ENCODE measurements at places on chromosomes 2 and 18. TPM values are rescaled to one million over a fixed set of nuclear protein-coding genes. Genes with fewer than 3 reads are reported as not detected.

OTOS gene
- total RNA-seq, result not detected

ZSWIM2 gene
- total RNA-seq, result not detected

CAPN14 gene
- total RNA-seq, result not detected

KCNS3 gene
- 4.7 TPM for total RNA-seq

C1GALT1C1L gene
- not detected for total RNA-seq

REG1B gene
- total RNA-seq, result 4.9 TPM

ACYP2 gene
- 20.4 TPM for total RNA-seq

SATB2 gene
- total RNA-seq, result 5.8 TPM

SPR gene
- 64.5 TPM for total RNA-seq

GALR1 gene
- total RNA-seq, result not detected

KCTD1 gene
- total RNA-seq, result 5.0 TPM

GCFC2 gene
- total RNA-seq, result 17.8 TPM

FSHR gene
- not detected for total RNA-seq

ITPRIPL1 gene
- total RNA-seq, result 0.20 TPM

UGT1A5 gene
- 4.6 TPM for total RNA-seq

BOD1L2 gene
- not detected for total RNA-seq

PSMA8 gene
- not detected for total RNA-seq

PHLPP1 gene
- total RNA-seq, result 18.6 TPM

RGPD3 gene
- total RNA-seq, result 0.13 TPM

DLGAP1 gene
- 0.48 TPM for total RNA-seq

ACTR2 gene
- 63.8 TPM for total RNA-seq

AMER3 gene
- total RNA-seq, result not detected

FAM210A gene
- total RNA-seq, result 11.6 TPM

DSG4 gene
- not detected for total RNA-seq

SALL3 gene
- total RNA-seq, result not detected

SH3BP4 gene
- 22.9 TPM for total RNA-seq

PPP1CB gene
- 76.0 TPM for total RNA-seq

TUBA3E gene
- total RNA-seq, result not detected

BCL2 gene
- total RNA-seq, result 1.0 TPM

FBXO15 gene
- 0.58 TPM for total RNA-seq

RABL2A gene
- 7.8 TPM for total RNA-seq

ADRA2B gene
- 11.4 TPM for total RNA-seq

EMILIN1 gene
- 16.0 TPM for total RNA-seq

LRRC30 gene
- not detected for total RNA-seq

ANTXR1 gene
- 2.2 TPM for total RNA-seq
